ENCODE measurements at places on chromosomes 13 and 19. TPM values are rescaled to one million over a fixed set of nuclear protein-coding genes. Genes with fewer than 3 reads are reported as not detected.
A peak's percentile ranks its signal among the peaks of the same experiment; 100 is the strongest.

- H3K4me3 ChIP-seq, result no peak overlapping the region
- no peaks in the 10 kb centered on the region for H3K36me3 ChIP-seq
- no peak overlapping the region for H3K27ac ChIP-seq
- H3K4me1 ChIP-seq, result no peaks in the 10 kb centered on the region
- no peaks in the 10 kb centered on the region for H3K27me3 ChIP-seq
Measured at GRCh38 chr13:27023385-27024073, 148.1 kb downstream of the USP12 start.

- no peak overlapping the region for H3K27ac ChIP-seq
- no peaks in the 10 kb centered on the region for H3K4me1 ChIP-seq
- H3K27me3 ChIP-seq, result no peaks in the 10 kb centered on the region
- no peak for DNase-seq
Measured at GRCh38 chr13:91768746-91769145, 370.3 kb downstream of the GPC5 start.

GRCh38 chr13:101695870-101696516 lies 243.5 kb downstream of the ITGBL1 start:
- no peaks in the 10 kb centered on the region for H3K4me1 ChIP-seq
- DNase-seq, result no peak
- H3K27me3 ChIP-seq, result no peaks in the 10 kb centered on the region
- H3K36me3 ChIP-seq, result no peaks in the 10 kb centered on the region

- no peaks in the 10 kb centered on the region for H3K4me1 ChIP-seq
- no peaks in the 10 kb centered on the region for H3K27me3 ChIP-seq
- DNase-seq, result no peak
- H3K4me3 ChIP-seq, result no peak overlapping the region
- H3K36me3 ChIP-seq, result no peaks in the 10 kb centered on the region
Measured at GRCh38 chr13:34719060-34719875, 222.8 kb upstream of the NBEA start.

GRCh38 chr13:114286808-114287207 lies 5.4 kb downstream of the UPF3A start:
- H3K4me3 ChIP-seq, result no peak overlapping the region
- peaks cover 15% of the 10 kb centered on the region for H3K36me3 ChIP-seq
- no peak for DNase-seq

DNA sequence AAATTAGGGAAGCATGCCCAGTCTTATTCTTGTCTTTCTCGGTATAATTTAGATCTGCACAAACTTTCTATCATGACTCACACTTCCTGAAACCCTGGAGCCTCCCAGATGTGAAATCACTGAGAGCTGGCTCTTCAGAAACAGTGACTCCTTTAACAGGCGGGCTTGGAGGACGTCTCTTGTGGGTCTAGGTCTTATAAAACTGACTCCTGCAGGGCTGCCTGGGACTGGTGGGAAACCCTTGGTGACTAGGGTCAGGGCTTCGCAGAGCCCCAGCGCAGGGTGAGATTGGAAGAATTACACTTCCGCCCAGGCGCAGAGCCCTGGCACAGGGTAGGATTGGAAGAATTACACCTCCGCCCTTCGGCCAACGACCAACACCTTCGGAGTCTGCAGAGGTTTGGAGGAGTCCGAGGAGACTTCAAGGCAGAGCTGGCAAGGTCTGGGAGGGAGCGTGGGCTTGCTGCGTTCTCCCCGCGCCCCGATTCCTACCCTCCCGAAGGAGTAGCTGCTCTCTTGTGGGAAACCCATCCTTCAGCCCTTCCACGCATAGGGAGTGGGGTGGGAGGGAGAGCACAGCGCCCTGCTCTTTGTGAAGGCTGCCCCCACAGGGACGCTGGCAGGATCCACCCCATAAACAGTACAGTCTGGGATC lies 43.4 kb upstream of the MAP3K10 start:
- H3K27me3 ChIP-seq, result no peaks in the 10 kb centered on the region
- no peak overlapping the region for H3K27ac ChIP-seq

- H3K27ac ChIP-seq, result no peak overlapping the region
- no peaks in the 10 kb centered on the region for H3K27me3 ChIP-seq
- DNase-seq, result no peak
- H3K4me3 ChIP-seq, result no peak overlapping the region
- no peaks in the 10 kb centered on the region for H3K36me3 ChIP-seq
Measured at GRCh38 chr13:51520524-51520923, 63.7 kb upstream of the WDFY2 start.

The RASIP1 gene
- 9.3 TPM for total RNA-seq

- no peaks in the 10 kb centered on the region for H3K36me3 ChIP-seq
- no peak overlapping the region for H3K27ac ChIP-seq
- no peaks in the 10 kb centered on the region for H3K27me3 ChIP-seq
- no peak for DNase-seq
- H3K4me3 ChIP-seq, result no peak overlapping the region
- no peaks in the 10 kb centered on the region for H3K4me1 ChIP-seq
Measured at GRCh38 chr19:33580026-33580644, 41.6 kb upstream of the CHST8 start.

The CXCL17 gene
- total RNA-seq, result not detected

The DZIP1 gene
- 24.6 TPM for total RNA-seq

- peak; percentile 95 for DNase-seq
- no peaks in the 10 kb centered on the region for H3K4me1 ChIP-seq
- no peak overlapping the region for H3K27ac ChIP-seq
- no peaks in the 10 kb centered on the region for H3K27me3 ChIP-seq
- no peak overlapping the region for H3K4me3 ChIP-seq
- no peaks in the 10 kb centered on the region for H3K36me3 ChIP-seq
Measured at GRCh38 chr19:44552324-44552723, 22.8 kb upstream of the CEACAM20 start.

DNA sequence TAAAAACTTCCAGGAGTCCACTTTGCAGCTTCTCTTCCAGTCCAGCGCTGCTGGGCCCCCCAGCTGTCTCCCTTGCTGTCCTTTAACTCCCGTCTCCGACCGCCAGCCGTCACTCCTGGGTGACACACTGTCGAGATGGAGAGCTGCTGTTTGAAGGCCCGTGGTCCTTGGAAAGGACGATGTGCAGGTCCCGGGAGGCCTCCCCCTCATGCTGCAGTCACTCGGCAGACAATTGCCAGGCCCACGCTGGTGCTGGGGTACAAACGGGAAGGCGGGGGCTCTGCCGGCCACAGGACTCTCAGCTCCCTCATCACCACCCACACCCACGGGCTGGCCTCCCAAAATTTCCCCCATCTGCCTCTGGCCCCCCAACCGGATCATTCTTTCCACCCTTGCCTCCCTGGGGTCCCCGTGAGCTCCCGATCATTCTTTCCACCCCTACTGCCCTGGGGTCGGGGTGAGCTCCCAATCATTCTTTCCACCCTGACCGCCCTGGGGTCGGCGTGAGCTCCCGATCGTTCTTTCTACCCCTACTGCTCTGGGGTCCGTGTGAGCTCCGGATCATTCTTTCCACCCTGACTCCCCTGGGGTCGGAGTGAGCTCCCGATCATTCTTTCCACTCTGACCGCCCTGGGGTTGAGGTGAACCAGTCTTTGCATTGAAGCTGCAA lies 16.0 kb upstream of the ZNF554 start:
- no peak overlapping the region for H3K27ac ChIP-seq
- H3K4me3 ChIP-seq, result no peak overlapping the region
- no peaks in the 10 kb centered on the region for H3K27me3 ChIP-seq

DNA sequence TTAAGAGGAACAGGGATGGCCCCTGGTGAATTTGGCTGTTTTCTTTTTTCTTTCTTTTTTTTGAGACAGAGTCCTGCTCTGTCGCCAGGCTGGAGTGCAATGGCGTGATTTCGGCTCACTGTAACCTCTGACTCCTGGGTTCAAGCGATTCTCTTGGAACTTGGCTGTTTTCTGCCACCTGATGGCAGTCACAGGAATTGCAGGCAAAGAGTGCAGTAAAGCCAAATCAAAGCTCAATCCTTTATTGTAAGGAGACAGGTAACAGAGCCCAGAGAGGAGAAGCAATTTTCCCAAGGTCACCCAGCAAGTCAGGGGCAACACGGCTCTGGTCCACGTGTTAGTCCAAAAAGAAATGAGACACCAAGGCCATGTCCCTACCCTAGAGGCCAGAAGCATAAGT lies 6.2 kb downstream of the TINCR start:
- H3K27ac ChIP-seq, result no peak overlapping the region
- H3K36me3 ChIP-seq, result no peaks in the 10 kb centered on the region
- DNase-seq, result no peak
- no peak overlapping the region for H3K4me3 ChIP-seq
- peaks cover 6% of the 10 kb centered on the region for H3K4me1 ChIP-seq

- no peak overlapping the region for H3K4me3 ChIP-seq
- peaks cover 13% of the 10 kb centered on the region for H3K36me3 ChIP-seq
- no peaks in the 10 kb centered on the region for H3K4me1 ChIP-seq
- DNase-seq, result no peak
- no peaks in the 10 kb centered on the region for H3K27me3 ChIP-seq
- H3K27ac ChIP-seq, result no peak overlapping the region
Measured at GRCh38 chr19:4654437-4655361, 15.4 kb downstream of the TNFAIP8L1 start.

The CCDC70 gene
- not detected for total RNA-seq

- peak; percentile 72 for DNase-seq
- no peaks in the 10 kb centered on the region for H3K36me3 ChIP-seq
- H3K4me1 ChIP-seq, result peaks cover 16% of the 10 kb centered on the region
- peaks cover 55% of the 10 kb centered on the region for H3K27me3 ChIP-seq
- H3K4me3 ChIP-seq, result peak overlapping the region; percentile 35
- H3K27ac ChIP-seq, result no peak overlapping the region
Measured at GRCh38 chr13:78609464-78610205, 6.3 kb upstream of the POU4F1 start.

DNA sequence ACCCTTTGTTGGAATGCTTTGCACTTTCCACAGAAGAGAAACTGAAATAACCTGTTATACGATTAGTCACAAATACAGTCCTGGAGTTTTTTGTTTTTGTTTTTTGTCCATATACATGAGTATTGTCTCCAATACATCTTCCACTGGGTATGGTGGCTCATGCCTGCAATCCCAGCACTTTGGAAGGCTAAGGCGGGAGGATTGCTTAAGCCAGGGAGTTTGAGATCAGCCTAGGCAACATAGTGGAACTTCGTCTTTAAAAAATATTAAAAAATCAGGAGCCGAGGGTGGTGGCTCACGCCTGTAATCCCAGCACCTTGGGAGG lies 25.0 kb downstream of the AP2S1 start:
- 0 out of 2 replicates have a peak, but pooled peaks cover 2% of the 10 kb centered on the region for H3K4me1 ChIP-seq
- H3K27me3 ChIP-seq, result no peaks in the 10 kb centered on the region
- H3K27ac ChIP-seq, result no peak overlapping the region

GRCh38 chr19:48418317-48419064 lies 25.0 kb downstream of the GRIN2D start:
- no peak overlapping the region for H3K4me3 ChIP-seq
- peaks cover 9% of the 10 kb centered on the region for H3K4me1 ChIP-seq

The APOC4 gene
- not detected for total RNA-seq

DNA sequence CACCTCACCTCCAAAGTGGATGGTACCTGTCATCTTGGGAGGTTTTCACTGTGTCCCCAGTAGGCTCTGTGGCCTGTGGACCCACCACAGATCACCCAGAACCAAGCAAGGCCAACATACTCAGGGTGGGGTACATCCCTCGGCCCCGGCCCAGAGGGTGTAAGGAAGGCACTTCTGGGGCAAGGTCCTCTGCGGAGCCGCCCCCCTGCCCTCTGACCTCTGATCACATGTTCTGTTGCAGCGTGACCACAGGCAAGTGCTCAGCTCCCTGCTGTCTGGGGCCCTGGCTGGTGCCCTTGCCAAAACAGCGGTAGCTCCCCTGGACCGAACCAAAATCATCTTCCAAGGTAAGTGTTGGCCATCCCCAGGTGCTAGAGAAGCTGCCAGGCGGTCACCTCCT lies 36.7 kb downstream of the TMEM161A start:
- H3K4me3 ChIP-seq, result no peak overlapping the region
- no peaks in the 10 kb centered on the region for H3K36me3 ChIP-seq
- H3K27me3 ChIP-seq, result no peaks in the 10 kb centered on the region
- H3K27ac ChIP-seq, result no peak overlapping the region
- DNase-seq, result no peak

DNA sequence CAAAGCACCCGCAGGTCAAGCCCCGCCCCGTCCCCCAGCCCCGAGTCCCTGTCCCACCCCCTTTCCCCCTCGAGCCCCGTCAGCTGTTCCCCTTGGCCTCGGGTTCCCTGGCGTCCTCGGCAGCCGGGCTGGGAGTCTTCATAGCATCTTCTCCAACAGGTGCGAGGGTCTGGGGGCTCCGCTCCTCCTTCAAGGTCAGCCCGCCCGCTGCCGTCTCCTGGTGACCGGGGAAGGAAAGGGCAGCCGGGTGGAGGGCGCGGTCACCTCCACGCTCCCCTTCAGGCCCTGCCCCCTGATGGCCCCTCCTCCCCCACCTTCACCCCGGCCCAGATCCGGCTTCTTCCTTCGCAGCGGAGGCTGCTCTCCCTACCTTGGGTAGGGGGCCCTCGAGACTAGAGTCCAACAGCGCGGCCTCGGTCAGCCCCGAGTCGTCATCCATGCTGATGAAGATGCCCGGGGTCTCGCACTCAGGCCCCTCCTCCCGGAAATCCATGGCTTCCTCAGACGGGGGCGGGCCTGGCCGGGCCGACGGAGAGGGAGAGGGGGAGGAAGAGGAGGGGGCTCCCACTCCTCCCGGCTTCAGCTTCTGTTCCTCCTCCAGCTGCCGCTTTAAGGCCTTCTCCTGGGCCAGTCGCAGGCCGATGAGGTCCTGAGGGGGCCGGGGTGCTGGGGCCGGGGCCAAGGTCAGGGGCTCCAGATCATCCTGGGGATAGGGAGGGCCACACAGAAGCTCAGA lies 541 bp upstream of the RSPH6A start:
- H3K4me3 ChIP-seq, result peak overlapping the region; percentile 57
- peak; percentile 67 for DNase-seq
- H3K27ac ChIP-seq, result peak overlapping the region; percentile 86
- H3K36me3 ChIP-seq, result no peaks in the 10 kb centered on the region
- peaks cover 18% of the 10 kb centered on the region for H3K4me1 ChIP-seq

- peaks cover 16% of the 10 kb centered on the region for H3K4me1 ChIP-seq
- no peaks in the 10 kb centered on the region for H3K27me3 ChIP-seq
- no peak overlapping the region for H3K27ac ChIP-seq
Measured at GRCh38 chr13:98526182-98526512, 50.8 kb downstream of the STK24 start.

DNA sequence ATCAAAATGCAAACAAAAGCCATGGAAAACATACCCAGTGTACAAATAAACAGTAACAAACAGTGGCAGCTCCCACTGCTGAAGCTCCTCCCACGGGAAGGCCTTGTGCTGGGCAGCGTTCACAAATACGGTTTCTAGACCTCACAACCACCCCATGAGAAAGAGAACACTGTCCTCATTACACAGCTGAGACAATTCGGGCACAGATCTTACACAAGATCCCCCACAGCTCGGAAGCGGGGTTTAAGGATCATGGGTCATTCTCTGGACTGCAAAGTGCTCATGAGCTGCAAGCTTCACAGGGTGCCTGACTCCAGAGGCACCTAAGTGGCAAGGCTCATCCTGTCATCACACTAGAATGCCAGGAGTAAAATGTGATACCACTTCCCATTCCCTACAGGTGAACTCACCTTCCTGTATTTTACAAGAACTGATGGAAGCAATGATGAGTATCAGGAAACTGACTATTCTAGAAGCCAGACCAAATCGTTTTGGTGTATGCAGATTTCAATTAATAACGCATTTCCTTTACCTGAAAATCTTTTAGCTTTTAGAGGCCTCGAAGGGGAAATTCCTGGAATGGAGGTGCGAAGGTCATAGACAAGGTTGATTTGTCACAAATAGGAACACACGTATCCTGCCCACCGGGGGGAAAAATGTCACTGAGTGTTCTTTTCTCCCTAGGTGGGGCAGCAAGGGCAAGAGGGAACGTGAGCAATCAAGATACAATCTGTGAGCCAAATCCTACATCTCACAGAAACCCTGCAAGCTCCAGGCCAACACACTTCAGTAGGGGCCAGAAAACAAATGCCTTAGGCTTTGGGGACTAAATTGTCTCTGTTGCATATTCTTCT lies 41.2 kb downstream of the STK24 start:
- no peak overlapping the region for H3K27ac ChIP-seq
- H3K4me3 ChIP-seq, result no peak overlapping the region
- no peaks in the 10 kb centered on the region for H3K27me3 ChIP-seq
- no peaks in the 10 kb centered on the region for H3K36me3 ChIP-seq
- no peak for DNase-seq
- H3K4me1 ChIP-seq, result peaks cover 1% of the 10 kb centered on the region

The ZNF211 gene
- 15.7 TPM for total RNA-seq

The DPF1 gene
- 15.2 TPM for total RNA-seq
